ENCODE measurements at places on chromosomes 11 and 22. TPM values are rescaled to one million over a fixed set of nuclear protein-coding genes. Genes with fewer than 3 reads are reported as not detected.

GRCh38 chr11:84345027-84345426 is 1058.9 kb upstream of the CCDC90B start:
- H3K4me3 ChIP-seq: no peak overlapping the region
- no peak overlapping the region for H3K27ac ChIP-seq
- H3K36me3 ChIP-seq: no peaks in the 10 kb centered on the region
- no peaks in the 10 kb centered on the region for H3K27me3 ChIP-seq
- DNase-seq: no peak
- no peaks in the 10 kb centered on the region for H3K4me1 ChIP-seq

The RAC2 gene
- 2.1 TPM for total RNA-seq

DNA sequence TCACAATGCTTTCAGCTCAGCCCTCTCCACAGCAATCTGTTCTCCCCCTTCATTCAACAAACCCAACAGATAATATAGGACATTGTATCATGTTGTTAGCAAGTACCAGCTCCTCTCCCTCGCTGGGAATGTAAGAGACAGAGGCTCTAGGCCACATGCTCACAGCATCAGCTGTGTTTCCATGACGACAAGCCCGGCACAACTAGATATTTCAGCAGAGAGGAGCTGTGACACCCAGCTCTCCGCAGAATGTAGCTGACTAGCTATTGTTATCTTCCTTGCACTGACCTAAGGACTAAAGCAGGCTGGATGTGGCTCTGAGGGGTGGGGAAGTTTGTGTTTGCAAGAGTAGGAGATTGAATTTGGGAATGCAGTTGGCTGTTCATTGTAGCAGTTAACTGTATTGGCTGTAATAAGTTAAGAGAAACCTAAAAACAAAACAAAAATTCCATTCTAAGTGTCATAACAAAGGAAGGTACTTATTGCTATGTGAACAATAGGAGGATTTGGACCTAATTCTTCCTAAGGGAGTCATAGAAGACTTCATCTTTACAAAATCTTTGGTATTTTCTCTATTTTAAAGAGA is 28.0 kb upstream of the RRAS2 start:
- no peaks in the 10 kb centered on the region for H3K36me3 ChIP-seq
- H3K4me1 ChIP-seq: peaks cover 18% of the 10 kb centered on the region
- peaks cover 17% of the 10 kb centered on the region for H3K27me3 ChIP-seq
- H3K4me3 ChIP-seq: no peak overlapping the region

The NCAM1 gene
- total RNA-seq: 20.8 TPM

- no peak overlapping the region for H3K27ac ChIP-seq
- peaks cover 7% of the 10 kb centered on the region for H3K4me1 ChIP-seq
- DNase-seq: peak; percentile 15
- H3K4me3 ChIP-seq: peak overlapping the region; percentile 66
- no peaks in the 10 kb centered on the region for H3K27me3 ChIP-seq
Observed at GRCh38 chr11:112024178-112024772, 933 bp upstream of the DLAT start.

- H3K36me3 ChIP-seq: no peaks in the 10 kb centered on the region
- no peaks in the 10 kb centered on the region for H3K27me3 ChIP-seq
- H3K4me3 ChIP-seq: no peak overlapping the region
Observed at GRCh38 chr22:27134315-27134701, 476.9 kb downstream of the MIAT start.
